ENCODE measurements at places on chromosomes 3 and 15.

DNA sequence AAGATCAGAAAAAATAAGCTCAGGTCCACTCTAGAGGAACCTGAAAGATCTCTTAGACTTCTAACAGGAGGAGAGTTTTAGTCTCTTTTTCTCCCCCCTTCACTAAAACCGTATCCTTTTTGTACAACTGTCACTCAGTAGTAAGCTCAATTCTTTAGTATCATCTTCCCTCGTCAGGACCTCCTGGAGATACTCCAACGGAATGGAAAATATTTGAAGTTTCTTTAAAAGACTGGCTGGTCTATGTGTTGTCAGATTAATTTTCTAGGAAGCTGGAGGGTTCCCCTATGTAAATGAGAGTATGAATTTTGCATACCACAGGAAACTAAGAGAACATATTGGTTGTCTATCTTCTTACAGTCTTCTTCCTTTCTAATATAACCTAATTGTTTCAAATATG, 747.7 kb upstream of the CBLB start:
- no peak for DNase-seq

DNA sequence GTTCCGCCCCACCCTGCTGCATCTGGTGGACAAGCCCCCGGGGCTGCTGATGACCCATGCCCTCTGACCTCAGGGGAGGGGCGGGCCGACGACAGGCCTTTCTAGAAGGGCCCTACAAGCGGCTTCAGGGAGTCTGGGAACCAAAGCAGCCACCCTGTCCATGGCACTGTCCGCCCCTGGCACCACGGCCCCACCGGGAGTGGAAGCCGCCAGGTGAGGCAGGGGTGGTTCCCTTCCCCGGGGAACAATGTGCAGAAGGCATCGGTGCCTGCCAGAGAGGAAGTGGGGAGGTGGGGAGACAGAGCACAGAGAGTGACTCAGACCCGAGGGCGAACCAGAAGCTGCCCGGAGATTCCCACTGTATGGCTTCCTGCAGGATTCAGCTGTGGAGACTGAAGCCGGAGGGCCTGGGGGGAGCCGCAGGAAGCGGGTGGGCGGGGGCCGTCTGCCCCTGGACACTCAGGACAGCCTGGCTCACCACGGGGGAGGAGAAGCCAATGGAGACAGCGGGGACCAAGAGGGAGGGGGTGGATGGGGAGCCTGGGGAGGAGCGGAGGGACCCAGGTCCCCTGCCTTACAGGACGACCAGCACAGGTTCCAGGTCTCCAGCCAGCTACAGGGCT, 134.0 kb downstream of the TPRA1 start:
- peak; percentile 63 for DNase-seq

- no peak for DNase-seq
Observed at GRCh38 chr3:69095636-69096035, 10.9 kb downstream of the ARL6IP5 start.

DNA sequence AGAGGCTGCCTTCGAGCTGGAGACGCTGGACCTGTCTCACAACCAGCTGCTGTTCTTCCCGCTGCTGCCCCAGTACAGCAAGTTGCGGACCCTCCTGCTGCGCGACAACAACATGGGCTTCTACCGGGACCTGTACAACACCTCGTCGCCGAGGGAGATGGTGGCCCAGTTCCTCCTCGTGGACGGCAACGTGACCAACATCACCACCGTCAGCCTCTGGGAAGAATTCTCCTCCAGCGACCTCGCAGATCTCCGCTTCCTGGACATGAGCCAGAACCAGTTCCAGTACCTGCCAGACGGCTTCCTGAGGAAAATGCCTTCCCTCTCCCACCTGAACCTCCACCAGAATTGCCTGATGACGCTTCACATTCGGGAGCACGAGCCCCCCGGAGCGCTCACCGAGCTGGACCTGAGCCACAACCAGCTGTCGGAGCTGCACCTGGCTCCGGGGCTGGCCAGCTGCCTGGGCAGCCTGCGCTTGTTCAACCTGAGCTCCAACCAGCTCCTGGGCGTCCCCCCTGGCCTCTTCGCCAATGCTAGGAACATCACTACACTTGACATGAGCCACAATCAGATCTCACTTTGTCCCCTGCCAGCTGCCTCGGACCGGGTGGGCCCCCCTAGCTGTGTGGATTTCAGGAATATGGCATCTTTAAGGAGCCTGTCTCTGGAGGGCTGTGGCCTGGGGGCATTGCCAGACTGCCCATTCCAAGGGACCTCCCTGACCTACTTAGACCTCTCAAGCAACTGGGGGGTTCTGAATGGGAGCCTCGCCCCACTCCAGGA, 21.1 kb downstream of the NRROS start:
- DNase-seq, result no peak

GRCh38 chr15:58297639-58298038, 134.2 kb upstream of the LIPC start:
- no peak for DNase-seq

DNA sequence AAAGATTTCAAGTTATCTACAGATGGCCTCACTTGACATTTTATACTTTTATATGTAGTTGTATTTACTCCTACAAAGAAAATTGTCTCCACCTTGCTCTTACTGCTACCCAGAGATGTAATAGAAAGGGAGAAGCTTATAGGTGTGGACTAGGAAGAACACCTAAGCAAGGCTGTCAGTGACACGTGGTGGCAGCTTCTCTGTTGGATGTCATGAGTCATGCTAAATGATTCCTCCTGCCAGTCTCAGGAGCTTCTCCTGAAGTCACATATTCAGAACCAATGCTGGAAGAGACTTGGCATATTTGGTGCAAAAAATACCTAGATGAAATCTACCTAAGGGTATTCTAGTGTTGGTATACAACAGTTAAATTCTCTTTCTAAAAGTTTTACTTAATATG, 184.7 kb downstream of the LRRC3B start:
- no peak for DNase-seq

GRCh38 chr15:43799945-43800285, at the start of gene SERINC4:
SERINC4 (minus strand) TSS chr15:43800220; CDS start chr15:43799986, 234 bp downstream.
- DNase-seq, result no peak

DNA sequence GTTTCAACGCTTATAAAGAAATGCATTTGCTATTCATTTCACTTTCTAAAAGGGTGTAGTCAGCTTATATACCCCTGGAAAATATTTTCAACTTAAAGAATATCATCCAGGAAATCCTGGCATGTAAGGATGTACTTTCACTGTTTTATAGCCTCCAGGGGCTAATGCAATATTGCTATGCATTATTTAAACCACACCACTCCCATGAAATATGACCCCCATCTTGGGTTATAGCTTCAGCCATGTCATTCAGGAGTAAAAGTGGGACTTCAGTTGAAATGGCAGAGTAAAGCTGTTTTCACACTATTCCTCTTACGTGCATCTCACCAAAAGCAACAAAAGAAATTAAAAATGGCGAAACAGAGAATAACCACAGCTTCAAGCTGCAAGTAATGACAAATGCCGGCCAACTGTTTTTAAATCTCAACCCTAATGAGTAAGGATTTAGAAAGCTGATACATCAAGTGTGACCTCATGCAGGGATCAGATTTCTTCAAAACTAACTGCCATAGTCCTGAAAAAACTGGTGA, 84.5 kb downstream of the COL6A6 start:
- no peak for DNase-seq

- no peak for DNase-seq
Observed at GRCh38 chr15:73926219-73927002, at the start of gene LOXL1. LOXL1 (plus strand) TSS chr15:73926462; CDS start chr15:73926784, 322 bp downstream.

DNA sequence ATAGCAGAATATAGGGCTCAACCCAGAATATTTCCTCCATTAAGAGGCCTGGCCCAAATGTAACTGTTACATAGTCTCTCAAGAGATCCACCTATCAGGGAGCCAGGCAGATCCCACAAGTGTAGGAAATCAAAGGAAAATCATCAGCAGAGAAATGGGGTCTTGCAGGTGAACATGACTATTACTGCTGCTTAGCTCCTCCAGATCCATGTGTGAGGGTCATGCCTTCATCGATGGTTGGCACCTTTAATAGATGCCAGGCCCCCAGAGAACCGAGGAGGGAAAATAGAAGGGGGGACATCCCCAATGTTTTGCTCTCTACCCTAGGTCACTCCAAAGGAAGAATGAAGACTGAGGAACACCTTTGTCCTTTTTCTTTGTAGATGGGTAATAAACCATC, 1029.9 kb upstream of the CADM2 start:
- DNase-seq, result no peak

DNA sequence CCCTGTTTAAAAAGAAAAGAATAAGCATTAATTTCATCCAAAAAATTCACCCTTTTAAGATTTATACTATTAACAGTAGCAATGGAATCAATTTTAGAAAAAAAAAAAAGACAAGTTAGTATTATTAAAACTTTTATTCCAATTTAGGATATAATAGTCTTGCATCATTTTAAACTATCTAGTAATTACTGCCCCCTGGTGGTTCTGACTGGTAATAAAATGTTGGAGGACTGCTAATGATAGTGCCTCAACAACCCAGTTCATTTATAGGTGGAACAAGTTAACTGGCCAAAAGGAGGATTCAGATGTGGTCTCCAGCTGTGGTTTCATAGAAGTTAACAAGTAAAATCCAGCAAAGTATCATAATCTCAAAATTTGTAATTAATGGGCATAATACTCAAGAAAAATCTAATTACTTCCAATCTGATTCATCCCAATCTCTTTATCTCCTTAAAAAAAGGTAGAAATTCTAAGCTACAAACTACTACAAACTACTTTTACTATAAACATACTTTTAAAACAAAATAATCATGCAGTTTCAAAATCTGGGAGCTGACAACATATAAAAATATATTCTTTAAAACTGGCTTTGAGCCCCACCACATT, 30.7 kb upstream of the WDR49 start:
- DNase-seq, result no peak

- no peak for DNase-seq
Observed at GRCh38 chr3:182303169-182303568, 490.1 kb upstream of the ATP11B start.

- no peak for DNase-seq
Observed at GRCh38 chr3:126900859-126901540, 81.9 kb upstream of the PLXNA1 start.

DNA sequence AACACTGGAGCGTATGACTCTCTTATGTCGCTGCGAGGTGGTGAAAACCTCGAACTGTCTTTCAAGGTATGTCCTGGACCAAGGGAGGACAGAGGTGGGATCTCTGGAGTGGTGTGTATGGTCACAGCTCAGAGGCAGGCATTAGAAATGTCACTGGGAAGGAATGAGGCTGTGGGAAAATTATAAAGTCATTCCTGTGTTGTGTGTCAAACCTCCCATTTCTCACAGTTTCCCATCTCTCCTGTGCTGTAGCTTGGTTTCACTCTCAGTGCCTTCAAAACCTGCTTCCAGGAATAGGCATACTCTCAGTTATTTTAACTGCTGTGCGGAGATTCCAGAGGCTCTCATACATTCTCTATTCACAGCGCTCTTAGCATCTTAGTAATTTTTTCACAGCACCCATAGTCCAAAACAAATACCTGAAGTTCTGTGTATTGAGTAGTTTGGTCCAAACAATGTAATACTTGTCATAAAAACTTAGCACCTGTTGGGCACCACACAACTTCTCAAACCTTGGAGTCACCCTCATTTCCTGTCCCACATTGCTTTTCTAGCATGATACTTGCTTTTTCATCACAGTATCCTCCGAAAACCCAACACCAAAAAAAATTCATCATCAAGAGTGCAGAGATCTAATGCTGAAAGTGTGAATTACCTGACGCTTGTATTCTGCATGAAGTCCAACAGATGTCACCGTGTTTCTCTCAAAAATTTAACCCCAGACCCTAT, 36.9 kb downstream of the GALNT15 start:
- DNase-seq, result no peak

GRCh38 chr3:184812662-184813042, 686 bp downstream of the VPS8 start:
- no peak for DNase-seq

- DNase-seq, result no peak
Observed at GRCh38 chr3:170907637-170908234, 701 bp downstream of the EIF5A2 start.

GRCh38 chr3:43926055-43926454, 235.3 kb downstream of the ABHD5 start:
- no peak for DNase-seq

GRCh38 chr3:46898321-46899150, 21.0 kb downstream of the PTH1R start:
- no peak for DNase-seq

DNA sequence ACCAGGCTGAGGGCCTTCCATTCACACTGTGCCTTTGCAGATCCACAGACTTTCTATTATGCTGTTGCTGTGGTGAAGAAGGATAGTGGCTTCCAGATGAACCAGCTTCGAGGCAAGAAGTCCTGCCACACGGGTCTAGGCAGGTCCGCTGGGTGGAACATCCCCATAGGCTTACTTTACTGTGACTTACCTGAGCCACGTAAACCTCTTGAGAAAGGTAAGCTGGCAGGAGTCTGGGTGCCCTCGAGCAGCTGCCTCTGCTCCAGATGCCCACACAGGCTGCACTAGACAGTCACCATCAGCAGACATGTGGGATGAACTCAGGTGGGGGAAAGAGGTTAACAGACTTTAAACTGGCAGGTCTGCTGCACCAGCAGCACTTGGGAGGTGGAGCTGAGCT, 8.3 kb downstream of the TF start:
- peak; percentile 18 for DNase-seq

GRCh38 chr15:46316024-46316423, 681.2 kb downstream of the SQOR start:
- DNase-seq, result no peak

DNA sequence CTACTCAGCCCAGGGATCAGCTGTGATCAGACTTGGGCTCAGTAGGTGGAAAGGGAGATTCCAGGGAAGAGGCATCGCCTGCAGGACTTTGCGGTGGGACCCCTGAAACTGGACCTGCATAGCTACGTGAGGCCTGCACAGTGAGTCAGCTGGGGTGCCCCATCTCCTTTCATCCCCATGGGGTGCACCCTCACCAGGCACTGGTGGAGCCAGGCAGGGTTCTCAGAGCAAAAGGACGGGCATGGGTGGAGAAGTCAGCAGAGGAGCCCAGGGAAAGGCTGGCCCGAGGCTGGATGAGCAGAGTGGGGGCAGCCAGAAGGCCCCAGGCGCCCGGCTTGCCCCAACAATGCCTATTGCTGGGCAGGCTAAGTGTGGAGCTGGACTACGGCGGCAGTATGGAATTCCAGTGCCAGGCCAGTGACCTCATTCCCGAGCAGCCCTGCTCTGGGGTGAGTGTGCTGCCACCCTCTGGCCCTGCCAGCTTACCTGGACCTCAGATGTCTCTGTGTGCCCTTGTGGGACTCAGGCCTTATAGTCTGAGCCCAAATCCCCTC, 19.7 kb downstream of the ACAA1 start:
- DNase-seq, result no peak

DNA sequence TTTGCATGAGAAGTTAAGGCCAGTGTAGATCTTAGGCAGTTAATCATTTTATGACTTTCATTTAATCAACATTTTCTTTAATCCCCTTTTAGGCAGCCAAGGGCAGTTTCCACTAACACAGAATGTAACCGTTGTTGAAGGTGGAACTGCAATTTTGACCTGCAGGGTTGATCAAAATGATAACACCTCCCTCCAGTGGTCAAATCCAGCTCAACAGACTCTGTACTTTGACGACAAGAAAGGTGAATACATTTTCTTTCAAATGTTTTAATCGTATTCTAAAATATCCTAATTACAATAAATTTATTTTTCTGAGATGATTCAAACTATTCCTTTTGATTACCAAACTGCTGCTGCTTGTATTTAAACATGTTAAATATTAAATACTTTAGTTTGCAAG, 843.2 kb downstream of the CADM2 start:
- no peak for DNase-seq
